NCI-H524 treated with DMSO at 0.1 percent for 48 hours (cell line): ENCODE measurements at places on chromosomes 16 and 17.

DNA sequence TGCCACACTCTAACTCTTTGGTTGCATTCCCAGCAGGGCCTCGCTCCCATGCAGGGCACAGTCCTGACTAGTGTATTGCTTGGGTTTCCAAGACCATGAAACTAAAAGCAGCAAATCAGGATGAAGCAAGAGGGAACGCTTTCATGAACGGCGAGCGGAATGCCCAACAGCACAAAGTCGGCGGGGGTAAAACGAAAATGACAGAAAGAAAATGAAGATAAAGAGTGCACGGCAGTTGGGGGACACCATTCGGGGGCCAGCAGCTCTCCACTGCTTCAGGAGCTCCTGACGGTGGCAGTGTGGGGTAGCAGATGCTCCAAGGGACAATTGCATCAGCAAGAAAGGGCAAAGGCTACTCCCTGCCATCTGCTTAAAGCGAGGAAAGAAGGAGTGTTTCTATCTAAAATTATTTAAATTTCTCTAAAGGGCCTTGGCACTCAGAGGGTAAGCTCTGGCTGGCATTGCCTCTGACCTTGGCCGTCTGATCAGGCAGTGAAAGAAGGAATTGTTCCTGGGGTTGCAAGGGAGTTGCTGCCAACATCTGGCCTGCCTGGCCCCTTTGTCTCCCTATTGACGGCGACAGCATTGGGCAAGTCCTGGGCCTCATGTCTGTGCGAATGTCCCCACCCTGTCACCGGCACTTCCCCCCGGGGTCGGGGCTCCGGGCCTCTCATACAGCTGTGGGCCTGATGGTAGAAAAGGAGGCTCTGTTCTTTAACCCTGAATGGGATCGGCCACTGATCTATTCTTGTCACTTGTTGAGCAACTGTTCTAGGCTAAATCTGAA is 138.2 kb downstream of the CMIP start:
- DNase-seq = no peak

- DNase-seq = no peak
Observed at GRCh38 chr16:87435372-87436224, 43.5 kb downstream of the MAP1LC3B start.

GRCh38 chr17:39002991-39003715 is 36.0 kb upstream of the FBXO47 start:
- no peak for DNase-seq

- no peak for DNase-seq
Observed at GRCh38 chr17:35596530-35597233, 9.6 kb downstream of the AP2B1 start.

DNA sequence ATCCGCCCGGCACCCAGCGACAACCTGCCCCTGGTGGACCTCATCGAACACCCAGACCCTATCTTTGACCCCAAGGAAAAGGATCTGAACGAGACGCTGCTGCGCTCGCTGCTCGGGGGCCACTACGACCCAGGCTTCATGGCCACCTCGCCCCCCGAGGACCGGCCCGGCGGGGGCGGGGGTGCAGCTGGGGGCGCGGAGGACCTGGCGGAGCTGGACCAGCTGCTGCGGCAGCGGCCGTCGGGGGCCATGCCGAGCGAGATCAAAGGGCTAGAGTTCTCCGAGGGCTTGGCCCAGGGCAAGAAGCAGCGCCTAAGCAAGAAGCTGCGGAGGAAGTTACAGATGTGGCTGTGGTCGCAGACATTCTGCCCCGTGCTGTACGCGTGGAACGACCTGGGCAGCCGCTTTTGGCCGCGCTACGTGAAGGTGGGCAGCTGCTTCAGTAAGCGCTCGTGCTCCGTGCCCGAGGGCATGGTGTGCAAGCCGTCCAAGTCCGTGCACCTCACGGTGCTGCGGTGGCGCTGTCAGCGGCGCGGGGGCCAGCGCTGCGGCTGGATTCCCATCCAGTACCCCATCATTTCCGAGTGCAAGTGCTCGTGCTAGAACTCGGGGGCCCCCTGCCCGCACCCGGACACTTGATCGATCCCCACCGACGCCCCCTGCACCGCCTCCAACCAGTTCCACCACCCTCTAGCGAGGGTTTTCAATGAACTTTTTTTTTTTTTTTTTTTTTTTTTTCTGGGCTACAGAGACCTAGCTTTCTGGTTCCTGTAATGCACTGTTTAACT is 1.0 kb downstream of the NOG start:
- no peak for DNase-seq

- no peak for DNase-seq
Observed at GRCh38 chr17:57866319-57866718, 16.5 kb upstream of the MRPS23 start.

DNA sequence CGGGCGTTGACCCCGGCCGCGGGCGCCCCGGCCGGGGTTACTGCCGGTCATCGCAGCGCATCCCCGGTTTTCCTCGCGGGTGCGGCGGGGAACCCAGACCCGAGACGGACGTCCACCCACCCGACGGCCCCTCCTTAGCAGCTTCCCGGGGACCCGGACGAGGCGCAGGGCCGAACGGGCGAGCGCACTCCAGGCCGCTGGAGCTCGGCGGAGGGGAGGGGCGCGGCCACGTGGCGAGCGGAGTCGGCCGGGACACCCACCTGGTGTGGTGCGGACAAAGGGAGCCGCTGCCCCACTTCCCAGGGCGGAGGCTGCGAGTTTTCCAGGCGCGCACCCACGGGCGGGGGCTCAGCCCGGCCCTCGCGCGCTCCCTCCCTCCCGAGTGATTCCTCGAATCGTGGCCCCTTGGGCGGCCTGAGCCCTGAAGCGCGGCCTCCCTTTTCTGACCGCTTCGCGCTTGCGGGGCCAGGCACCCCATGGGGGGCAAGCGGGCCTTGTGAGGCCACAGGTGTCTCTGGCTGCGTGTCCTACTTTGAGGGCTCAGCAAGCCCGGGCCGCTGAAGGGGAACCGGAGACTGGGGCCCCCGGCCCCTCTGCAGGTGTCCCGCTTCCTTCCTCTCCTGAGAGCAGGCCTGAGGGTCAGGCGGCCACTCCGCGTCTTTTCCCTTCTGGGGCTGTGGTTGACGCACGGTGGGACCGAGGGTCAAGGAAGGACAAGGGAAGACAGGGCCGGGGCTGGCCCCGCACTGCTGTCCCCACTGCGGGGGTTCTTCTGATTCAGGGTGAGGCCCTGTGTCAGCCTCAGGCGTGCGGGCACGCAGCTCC is 1.1 kb upstream of the FASN start:
- no peak for DNase-seq

- no peak for DNase-seq
Observed at GRCh38 chr17:58337210-58337599, 8.6 kb upstream of the TSPOAP1 start.

DNA sequence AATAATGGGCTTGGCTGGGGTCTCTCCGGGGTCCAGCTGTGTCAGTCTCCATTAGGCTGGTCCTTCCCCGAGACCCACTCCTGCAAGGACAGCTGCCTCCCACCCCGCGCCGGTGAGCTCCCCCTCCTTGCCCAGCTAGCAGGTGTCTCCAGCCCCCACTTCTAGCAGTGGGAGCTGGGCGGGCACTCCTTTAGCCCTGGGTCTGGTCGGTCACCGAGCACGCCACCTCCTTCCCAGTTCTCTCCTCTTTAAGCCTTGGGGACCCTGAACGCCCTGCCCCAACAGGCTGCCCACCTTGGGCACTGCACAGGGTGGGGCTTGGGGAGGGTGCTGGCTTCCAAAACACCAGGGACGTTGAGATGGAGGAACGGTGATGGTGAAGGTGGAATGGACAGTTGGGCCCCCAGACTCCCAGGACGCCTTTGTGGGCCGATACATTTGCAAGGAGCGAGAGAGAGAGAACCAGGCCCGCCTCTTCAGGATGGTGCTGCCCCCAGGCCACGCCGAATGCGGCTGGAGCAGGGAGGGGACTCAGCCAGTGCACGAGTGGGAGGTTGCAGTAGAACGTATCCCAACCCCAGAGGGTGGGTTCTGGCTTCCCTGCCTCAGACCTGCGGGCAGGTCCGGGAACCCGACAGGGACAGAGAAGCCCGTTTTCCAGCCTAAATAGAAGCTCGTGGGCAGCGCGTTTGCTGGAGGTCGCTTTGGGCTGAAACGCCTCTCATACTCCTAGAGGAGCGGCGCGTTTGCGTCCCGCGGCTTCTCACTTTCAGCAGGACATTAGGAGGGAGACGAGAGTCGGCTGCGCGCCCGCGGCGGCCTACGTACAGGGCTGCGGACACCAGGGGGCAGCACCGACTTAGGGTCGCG is 10.7 kb downstream of the TBX2 start:
- no peak for DNase-seq

DNA sequence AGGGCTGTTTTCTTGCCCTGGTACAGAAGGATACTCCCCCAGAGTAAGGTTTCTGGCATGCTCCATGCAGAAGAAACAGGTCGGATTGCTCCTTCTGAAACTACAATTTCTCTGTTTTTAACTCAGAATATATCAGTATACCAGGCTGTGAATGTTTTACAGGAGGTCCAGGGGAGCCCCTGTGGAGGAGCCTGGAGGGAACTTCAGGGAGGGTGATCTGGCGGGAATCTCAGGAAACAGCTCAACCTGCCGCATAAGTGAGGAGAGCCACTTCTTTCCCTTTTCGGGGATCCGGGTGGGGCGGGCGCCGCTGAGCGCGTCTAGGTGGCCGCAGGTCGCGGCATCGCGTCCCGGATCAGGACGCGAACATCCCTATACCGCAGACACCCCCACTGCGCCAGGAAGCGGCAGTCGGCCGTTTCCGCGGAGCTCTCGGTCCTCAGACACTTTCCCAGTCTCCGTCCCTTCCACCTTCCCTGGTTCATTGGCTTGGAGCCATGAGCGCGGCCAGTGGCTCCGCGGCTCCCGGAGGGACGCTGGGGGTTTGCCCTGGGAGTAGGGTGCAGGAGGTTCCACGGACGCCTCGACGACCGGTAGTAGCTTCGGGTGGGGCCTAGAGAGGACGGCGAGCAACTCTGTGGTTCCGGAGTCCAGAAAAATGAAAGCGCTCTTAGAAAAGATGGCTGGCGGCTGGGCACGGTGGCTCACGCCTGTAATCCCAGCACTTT is 3.1 kb upstream of the ZNF764 start:
- DNase-seq = no peak

DNA sequence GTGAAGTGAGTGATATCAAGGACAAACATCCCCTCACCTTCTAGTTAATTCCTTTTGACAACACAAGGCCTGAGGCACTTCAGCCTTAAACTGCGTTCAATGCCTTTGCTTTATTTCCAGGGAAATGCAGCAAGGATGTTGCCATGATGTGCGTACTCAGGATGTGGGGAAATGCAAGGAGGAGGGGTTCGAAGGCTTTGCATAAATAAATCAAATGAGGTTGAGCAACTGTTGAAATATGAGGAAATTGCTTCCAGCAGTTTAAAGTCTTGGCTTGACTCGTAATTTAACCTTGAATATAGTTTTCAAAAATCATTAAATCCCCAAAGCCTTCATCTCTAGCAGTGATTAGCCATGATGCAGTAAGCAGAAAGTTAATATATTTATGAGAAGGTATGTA is 81.8 kb upstream of the CCL2 start:
- DNase-seq = no peak

DNA sequence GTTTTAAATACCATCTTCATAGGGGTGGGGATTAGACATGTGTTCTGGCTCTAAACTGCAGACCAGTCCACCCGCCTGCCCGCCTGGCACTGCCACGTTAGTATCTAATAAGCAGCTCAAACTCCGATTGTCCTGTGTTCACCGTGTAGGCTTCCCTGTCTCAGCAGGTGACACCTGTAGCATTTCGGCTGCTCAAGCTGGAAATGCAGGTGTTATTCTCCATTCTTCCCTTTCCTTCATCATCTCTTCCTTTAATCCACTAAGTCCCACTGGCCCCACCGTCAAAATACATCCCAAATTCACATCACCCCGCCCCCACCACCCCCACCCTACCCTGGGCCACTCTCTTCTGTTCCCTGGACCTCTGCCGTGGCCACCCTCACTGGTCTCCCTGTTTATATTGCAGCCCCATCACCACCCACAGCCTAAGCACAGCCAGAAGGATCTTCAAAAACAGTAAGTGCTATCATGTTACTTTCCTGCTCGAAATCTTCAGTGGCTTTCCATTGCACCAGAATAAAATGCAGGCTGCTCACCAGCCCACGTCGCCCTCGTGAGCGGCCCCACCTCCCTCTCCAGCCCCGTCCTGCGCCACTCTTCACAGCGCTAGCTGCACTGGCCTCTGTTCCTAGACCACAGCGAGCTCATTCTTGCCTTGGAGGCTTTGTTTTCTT is 65.1 kb downstream of the RTN4RL1 start:
- DNase-seq = peak; percentile 55

- DNase-seq = no peak
Observed at GRCh38 chr17:81741049-81741593, 29.0 kb downstream of the SLC25A10 start.

DNA sequence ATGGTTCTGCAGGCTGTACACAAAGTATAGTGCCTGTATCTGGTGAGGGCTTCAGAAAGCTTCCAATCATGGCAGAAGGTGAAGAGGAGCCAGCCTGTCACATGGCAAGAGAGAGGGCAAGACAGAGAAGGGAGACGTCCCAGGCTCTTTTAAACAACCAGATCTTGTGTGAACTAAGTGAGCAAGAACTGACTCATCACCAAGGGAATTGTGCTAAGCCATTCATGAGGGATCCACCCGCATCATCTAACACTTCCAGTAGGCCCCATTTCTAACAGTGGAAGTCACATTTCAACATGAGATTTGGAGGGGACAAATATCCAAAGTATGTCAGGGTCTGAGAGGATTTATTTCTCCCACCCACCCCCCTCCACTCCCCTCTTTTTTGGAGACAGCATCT is 56.2 kb upstream of the ELAC2 start:
- no peak for DNase-seq

GRCh38 chr17:44988044-44988942 is 20.2 kb upstream of the C1QL1 start:
- no peak for DNase-seq

GRCh38 chr17:45093444-45094110 is 32.5 kb downstream of the NMT1 start:
- DNase-seq = no peak

- DNase-seq = no peak
Observed at GRCh38 chr17:40363111-40363827, 1.3 kb downstream of the GJD3 start.

- DNase-seq = peak; percentile 48
Observed at GRCh38 chr17:27805520-27806146, 5.3 kb upstream of the NOS2 start.

DNA sequence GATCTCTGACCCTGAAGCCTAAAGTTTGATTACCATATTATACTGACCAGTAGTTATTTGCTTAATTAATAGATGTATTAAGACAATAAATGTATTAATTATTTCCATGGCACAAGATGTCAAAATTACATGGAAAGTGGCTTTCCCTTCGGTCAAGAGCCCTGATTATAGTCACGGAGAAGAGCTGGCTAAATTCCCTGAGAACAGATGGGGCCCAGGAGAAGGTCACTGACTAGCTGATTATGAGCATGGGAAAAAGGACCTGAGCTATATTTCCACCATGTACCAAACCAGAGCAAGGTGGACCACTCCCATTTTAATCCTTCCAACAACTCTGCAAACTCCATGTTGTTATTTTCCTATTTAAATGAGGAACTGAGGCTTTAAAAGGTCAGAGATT is 12.9 kb upstream of the MYO18A start:
- peak; percentile 31 for DNase-seq

- no peak for DNase-seq
Observed at GRCh38 chr17:79977161-79977631, 58.5 kb downstream of the TBC1D16 start.

DNA sequence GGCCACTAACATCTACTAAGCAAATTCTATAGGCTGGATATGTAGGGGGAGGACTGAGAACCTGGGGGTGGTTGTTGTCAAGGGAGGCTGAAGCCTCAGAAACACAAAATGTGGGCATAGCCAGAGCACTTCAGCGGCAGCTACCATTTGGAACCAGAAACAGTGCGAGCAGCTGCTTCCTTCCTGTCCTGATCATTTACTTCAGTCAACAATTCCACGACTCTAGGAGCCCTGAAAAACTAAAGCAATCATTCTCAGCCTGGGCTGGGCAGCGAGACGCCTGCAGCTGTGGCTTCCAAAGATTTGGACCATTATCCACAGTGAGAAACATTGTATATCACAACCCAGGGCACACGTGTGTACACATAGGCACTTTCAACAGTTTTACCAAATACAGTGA is 93.9 kb upstream of the WSCD1 start:
- no peak for DNase-seq
